Aortic smooth muscle cell (primary cell): ENCODE measurements at places on chromosomes 3 and 15. TPM values are rescaled to one million over a fixed set of nuclear protein-coding genes. Genes with fewer than 3 reads are reported as not detected.

The IL17RD gene
- total RNA-seq, result 0.26 and 0.56 TPM in 2 replicates

The PRR23A gene
- not detected in 2 replicates for total RNA-seq

The CADPS gene
- 0.25 and 0.40 TPM in 2 replicates for total RNA-seq

The TMC3 gene
- not detected in 2 replicates for total RNA-seq

The ANXA2 gene
- 5,295 and 5,337 TPM in 2 replicates for total RNA-seq
